ENCODE measurements at places on chromosomes 1 and 21.

DNA sequence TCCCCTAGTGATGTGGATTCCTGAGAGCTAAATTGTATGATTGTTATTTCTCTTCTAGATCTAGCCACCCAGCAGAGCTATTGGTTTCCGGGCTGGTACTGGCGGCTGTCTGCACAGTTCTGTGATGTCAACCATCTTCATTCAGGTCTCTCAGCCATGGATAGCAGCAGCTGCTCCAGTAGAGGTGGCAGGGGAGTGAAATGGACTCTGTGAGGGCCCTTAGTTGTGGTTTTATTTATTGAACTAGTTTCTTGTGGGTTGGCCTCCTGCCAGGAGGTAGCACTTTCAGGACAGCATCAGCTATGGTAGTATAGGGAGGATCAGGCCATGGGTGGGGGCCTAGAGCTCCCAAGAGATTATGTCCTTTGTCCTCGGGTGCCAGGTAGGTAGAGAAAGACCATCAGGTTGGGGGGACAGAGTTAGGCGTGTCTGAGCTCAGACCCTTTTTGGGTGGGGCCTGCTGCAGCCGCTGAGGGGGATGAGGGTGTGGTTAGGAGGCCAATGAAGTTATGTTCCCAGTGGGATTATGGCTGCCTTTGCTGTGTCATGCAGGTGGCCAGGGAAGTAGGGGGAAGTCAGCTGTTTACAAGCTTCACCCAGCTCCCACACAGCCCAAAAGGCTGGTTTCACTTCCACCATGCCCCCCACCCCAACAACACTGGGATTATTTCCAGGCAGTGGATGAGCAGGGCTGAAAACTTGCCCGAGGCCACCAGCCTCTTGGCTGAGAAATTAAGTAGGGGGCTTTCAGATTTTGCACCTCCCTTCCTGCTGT, 55.1 kb upstream of the RGS4 start:
- DNase-seq = no peak

DNA sequence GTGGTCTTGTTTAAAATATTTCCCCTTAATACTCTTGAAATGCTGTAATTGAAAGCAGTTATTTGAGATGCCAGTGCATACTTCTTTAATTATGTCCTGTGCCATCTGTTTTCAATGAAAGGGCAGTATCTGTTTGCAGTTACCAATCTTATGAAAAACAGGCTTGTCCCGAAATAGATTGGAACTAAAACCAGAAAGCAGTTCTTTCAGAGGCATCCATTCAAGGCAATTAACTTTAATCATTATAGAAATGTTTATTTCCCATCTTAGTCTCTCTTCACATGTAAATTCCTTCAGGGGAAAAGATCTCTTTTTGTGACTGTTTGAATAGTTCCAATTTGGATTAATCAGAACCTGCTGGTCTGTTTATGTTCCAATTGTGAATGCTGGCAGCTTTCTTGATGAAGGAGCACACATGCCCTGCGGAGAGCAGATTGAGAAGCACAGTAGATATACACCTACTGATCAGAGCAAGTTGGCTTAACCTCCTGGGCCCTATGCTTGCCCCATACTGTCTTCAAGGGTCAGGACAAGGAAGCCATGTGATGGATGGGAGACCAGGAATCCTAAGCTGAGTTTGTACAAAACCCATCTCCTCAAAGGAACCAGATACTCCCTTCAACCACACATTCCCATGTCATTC, 41.6 kb upstream of the MROH9 start:
- no peak for DNase-seq

- DNase-seq = no peak
These were observed 42.9 kb upstream of the RRP15 start for GRCh38 chr1:218242171-218242570.

- no peak for DNase-seq
These were observed 117.4 kb upstream of the SLC45A1 start for GRCh38 chr1:8200317-8201115.

DNA sequence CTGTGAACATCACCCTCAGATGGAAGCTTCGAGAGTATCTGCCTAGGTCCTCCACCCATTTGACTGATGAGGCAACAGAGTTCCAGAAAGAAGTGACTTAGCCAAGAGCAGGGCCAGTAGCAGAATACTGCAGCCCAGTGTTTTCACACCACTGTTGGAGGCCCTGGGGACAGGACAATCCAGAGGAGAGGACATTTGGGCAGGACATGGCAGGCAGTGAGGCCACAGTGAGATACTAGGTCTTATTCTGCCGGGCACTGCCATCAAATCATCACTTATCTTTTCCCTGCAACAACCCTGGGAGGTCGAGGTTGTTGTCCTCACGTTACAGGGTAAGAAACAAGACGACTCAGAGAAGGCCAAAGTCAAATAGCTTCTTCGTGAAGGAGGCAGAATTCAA, 5.5 kb upstream of the FOXO6 start:
- DNase-seq = no peak

DNA sequence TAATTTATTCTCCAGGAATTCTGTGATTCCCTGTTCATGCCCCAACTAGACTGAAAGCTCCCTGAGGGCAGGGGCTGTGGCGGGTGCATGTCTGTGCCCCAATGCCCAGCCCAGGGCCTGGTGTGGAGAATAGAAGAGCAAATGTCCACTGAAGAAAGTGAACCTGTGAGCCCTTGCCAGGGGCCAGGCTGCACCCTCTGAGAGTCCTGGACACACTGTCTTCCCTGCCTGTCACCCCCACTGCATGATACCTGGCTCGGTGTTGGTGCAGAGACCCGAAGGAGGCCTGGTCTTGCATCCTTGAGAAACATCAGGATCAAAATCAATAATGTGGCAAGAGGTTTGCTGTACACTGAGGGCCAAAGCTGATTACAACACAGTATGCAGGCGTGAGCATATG, 69.8 kb upstream of the RUNX3 start:
- no peak for DNase-seq

GRCh38 chr1:113686891-113687618, 72.2 kb downstream of the PHTF1 start:
- DNase-seq = no peak

DNA sequence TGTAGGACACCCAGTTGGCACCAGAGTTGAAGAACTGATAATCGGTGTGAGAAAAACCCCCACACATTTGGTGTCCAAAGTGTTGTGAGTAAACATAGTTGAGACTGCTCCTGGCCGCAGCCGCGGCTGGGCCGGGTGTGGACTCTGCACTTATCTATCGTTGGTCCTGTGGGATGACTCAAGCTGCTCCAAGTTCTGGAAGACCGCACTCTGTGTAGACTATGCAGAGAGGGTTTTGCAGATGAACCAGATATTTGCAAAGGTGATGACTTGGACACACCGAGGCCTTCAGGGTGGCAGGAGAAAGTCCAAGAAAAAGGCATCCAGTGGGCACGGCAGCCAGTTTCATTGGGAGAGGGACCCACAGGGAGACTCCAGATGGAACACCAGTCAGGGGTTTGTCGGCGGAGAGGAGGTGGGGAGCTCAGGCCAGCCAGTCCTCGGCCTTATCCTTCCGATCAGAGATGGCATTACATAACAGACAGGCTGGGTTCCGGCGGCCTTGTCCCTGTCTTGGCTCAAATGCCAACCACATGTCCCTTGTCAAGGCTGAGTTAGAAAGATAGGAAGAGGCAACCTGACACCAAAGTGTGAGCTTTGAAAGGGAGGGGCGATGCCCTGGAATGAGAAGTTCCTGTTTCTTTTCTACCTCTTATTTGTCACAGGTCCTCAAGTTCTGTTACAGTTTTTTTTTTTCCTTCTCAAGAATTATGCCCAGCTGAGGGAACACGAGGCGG, 21.1 kb downstream of the C2CD2 start:
- peak; percentile 84 for DNase-seq

GRCh38 chr1:11700601-11701467, 9.3 kb downstream of the DRAXIN start:
- DNase-seq = no peak

- no peak for DNase-seq
These were observed 8.3 kb upstream of the MPZL1 start for GRCh38 chr1:167713330-167714081.

All from kidney glomerular epithelial cell (primary cell).